ENCODE measurements at places on chromosomes 1 and 21.
A peak's percentile ranks its signal among the peaks of the same experiment; 100 is the strongest.

GRCh38 chr1:224380003-224380402, 23.3 kb downstream of the CNIH4 start:
- DNase-seq = peak; percentile 89

GRCh38 chr1:1347663-1348419, 1.4 kb downstream of the DVL1 start:
- DNase-seq = no peak

- DNase-seq = no peak
Observed at GRCh38 chr1:71618191-71618590, 537.4 kb upstream of the ZRANB2 start.

GRCh38 chr1:203733009-203733863, 31.7 kb upstream of the LAX1 start:
- DNase-seq = no peak

DNA sequence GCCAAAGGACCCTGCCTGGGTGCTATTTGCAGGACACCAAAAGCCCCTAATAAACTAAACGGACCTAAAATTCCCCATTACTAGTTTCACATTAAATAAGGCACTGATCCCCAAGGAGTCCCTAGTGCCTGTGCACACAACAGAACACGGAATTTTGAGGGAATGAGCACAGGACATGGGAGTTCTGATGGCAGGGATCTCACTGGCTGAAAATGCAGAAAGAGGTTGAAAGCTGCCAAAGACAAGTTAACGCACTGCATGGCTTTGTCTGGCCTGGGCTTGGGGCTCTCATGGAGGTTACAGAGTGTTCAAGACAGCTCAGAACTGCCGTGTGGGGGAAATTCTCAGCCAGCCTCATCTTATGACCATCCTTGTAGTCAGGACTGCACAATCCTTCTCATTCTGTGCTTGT, 15.6 kb upstream of the ATP1B1 start:
- DNase-seq = no peak

- DNase-seq = no peak
Observed at GRCh38 chr1:200351425-200351824, 58.4 kb downstream of the ZNF281 start.

DNA sequence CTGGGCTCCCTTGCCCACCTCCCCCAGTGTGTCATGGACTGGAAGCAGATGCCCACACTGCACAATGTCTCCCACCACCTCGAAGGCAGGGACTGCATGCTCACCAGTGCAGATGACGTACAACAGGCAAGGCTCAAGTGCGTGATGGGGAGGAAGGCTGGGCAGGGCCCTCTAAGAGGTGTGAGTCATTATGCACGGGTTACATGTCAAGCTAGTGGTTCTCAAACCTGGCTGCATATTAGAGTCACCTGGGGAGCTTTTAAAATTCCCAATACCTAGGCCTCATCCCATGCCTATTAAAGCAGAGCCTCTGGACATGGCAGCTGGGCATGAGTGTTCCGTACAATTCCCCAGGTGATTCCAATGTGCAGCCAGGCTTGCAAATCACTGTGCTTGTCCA, 137.9 kb upstream of the NGF start:
- no peak for DNase-seq

DNA sequence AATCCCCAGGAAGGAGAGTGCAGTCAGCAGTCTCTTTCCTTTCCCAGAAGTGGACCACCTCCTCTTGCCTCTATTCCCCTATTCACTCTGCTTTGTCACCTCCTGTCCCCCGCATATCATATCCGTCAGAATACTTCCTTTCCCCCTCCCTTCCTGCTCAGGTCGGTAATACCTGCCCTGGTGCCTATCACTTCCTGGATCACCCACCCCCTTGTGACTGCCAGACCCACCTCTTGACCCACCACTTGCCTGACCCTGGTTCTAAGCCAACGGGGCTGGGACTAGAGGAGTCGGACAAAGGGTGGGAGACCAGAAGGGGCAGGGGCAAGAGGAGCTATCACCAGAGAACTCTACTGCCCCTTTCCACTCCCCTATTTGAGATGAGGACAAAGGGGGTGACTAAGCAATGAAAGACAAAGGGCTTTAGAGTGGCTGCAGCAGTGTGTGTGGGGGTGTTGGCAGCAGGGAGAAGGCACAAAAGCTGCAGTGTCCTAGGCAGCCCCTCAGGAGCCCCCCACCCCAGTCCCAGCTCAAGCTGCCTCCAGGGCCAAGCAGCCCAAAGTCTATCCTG, 1.7 kb upstream of the ADAMTS4 start:
- DNase-seq = no peak

DNA sequence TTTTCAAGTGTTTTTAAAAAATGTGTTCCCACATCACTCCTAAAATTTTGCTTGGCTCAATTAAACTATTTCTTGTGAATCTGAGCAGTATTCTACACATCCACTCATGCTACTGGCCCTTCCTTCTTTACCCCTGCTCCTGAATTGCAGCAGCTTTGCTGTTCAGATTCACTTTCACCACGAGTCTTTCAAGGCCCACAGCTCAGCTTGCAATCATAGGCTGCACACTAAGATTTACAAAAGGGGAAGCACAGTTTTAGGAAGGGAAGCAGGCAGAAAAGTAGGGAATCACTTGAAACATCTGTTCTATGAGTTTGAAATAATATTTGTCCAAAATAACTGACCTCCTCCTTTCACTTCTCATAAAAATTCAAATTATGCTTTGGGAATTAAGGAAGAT, 70.9 kb upstream of the EDEM3 start:
- peak; percentile 84 for DNase-seq

Measured in inflammatory macrophage (primary cell).